ENCODE measurements at places on chromosomes 4 and X. TPM values are rescaled to one million over a fixed set of nuclear protein-coding genes. Genes with fewer than 3 reads are reported as not detected.

DNA sequence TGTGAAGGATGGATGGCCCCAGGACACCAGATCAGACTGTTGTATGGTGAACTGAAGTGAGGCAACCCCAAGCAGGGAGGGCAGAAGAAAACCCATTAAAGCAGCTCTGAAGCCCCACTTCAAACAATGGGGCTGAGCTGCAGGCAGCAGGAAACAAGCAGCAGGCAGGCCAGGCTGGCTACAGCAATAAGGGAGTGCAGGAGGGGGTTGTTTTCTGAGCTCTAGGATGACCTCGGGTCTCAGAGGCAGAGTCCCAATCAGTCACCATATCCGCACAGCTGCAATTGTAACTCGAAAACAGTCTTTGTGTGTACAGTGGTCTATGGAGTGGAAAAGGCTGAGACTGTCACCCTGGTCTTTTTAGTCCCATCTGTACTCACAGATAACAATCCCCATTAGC, 90.4 kb downstream of the COL4A6 start:
- DNase-seq, result no peak

Gene MAGEB2
- polyA plus RNA-seq, result not detected

DNA sequence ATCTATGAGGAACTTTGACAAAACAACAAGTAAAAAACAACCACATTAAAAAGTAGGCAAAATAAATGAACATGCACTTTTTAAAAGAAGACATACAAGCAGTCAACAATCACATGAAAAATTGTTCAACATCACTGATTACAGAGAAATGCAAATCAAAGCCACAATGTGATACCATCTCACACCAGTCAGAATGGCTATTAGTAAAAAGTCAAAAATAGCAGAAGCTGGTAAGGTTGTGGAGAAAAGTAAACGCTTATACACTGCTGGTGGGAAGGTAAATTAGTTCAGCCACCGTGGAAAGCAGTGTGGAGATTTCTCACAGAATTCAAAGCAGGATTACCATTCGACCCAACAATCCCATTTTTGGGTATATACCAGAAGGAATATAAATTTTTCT, 17.0 kb upstream of the LNX1 start:
- no peak for DNase-seq

Gene TLR8
- 3.6 TPM for polyA plus RNA-seq

Gene PDE5A
- 2.2 TPM for polyA plus RNA-seq

DNA sequence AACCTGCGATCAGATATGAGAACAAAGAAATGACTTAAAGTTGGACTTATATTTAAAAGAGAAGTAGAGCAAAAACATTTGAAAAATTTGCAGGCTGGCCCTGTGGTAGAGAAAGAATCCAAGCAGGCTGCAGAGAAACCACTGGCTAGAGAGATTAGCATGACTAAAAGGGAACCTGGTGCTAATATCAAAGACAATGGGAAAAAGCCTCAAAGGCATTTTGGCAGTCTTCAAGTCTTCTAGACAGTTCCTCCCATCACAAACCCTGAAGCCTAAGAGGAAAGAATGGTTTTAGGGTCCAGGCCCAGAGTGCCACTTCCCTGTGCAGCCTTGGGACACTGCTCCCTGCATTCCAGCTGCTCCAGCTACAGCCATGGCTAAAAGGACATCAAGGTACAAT, 33.4 kb downstream of the KCTD8 start:
- no peak for DNase-seq

All from immature natural killer cell (primary cell).